ENCODE measurements at places on chromosomes 5 and 9.

- no peak for DNase-seq
Measured at GRCh38 chr5:2810644-2811043, 59.2 kb upstream of the IRX2 start.

DNA sequence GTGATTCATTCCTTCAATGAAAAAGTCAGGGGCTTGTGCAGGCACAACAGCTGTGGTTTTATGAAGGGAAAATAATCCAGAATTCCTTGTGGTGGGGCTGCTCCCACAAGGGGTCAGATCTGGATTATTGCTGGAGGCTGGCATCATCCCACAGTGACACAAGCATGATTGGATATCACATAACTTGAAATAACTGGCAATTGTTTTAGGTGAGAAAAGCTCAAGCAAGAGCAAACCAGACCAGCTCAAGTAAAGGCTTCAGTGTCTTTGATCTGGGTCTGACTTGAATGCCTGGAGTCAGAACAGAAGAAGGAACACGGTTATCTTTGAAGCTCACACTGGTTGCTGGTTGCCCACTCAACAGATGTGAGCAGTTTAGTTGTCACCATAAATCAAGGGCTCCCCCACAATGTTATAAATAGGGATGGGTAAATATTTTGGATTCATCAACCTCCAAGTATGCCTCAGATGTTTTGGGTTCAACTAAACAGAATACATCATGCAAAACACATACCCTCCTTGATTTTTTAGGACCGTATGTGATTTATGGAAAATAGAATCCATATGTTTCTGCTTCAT lies 3.1 kb upstream of the ZNF474 start:
- peak; percentile 79 for DNase-seq

GRCh38 chr5:158947846-158948245 lies 151.9 kb downstream of the EBF1 start:
- no peak for DNase-seq

DNA sequence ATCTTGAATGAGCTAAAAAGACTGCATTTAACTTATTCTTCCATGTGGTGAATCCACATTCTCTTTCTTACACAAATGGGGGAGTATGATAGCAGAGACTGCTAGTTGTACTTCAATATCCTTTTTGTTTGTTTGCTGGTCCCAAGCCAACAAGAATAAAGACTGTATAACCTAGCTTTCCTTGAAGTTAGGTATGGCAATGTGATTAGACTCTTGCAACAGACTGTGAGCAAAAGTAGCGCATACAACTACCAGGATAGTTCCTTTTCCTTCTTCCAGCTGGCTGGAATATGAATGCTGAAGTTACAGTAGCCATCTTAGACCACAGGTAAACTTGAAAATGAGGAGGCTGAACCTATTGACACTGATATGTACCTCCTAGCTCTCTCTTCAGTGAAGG lies 17.9 kb upstream of the KIF2A start:
- no peak for DNase-seq
